ENCODE measurements at places on chromosomes 6 and 20. TPM values are rescaled to one million over a fixed set of nuclear protein-coding genes. Genes with fewer than 3 reads are reported as not detected.
A peak's percentile ranks its signal among the peaks of the same experiment; 100 is the strongest.

DNA sequence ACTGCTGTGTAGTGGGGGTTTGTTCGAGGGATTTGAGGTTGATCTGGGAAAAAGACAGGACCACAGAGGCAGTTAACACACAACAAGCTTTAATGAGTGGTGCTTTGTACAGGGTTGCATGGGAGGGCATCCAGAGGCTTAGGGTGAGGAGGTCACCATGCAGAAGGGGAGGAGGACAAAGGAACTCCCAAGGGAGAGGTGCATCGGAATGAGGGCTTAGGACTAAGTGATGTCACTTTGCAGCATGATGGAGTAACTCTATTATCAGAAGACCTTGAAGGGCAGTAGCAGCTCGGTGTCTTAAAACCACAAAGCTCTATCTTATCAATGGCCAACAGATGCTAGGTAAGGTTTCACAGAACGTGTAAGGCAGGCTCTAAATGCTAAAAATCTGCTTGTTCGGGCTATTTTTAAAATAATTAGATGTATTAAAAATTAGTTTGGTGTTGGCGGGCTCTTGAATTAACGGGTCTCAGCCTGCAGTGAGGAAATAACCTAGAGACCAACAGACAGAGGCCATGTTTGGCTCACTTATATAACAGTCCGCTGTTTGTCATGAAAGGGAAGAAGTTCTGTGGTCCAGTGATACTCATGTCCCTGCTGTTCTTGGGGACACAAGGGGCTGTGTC is 37.9 kb downstream of the MAN1A1 start:
- no peak overlapping the region for H3K27ac ChIP-seq
- H3K4me3 ChIP-seq, result no peak overlapping the region
- H3K4me1 ChIP-seq, result peaks cover 19% of the 10 kb centered on the region
- no peaks in the 10 kb centered on the region for H3K27me3 ChIP-seq

Gene LY6G6C
- not detected for total RNA-seq

Gene MAP7
- total RNA-seq, result 1.8 TPM

GRCh38 chr20:36469973-36470372 is 71.3 kb upstream of the MYL9 start:
- no peaks in the 10 kb centered on the region for H3K27me3 ChIP-seq
- H3K36me3 ChIP-seq, result peaks cover 19% of the 10 kb centered on the region
- peaks cover 76% of the 10 kb centered on the region for H3K4me1 ChIP-seq
- peak overlapping the region; percentile 20 for H3K27ac ChIP-seq
- no peak for DNase-seq

DNA sequence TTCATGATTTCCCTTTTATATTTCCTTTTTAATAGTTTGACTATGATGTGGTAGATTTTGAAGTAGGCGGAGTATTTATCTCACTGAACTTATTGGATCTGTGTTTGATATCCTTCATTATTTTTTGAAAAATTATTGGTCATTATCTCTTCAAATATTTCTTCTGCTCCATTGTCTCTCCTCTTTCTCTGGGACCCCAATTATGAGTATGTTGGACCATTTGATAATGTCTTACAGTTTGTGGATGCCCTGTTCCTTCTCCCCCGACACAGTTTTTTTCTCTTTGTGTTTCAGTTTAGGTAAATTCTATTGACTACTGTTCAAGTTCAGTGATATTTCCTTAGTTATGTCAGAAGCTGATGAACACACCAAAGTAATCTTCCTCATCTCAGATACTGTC is 49.4 kb upstream of the COL10A1 start:
- no peaks in the 10 kb centered on the region for H3K36me3 ChIP-seq
- H3K27me3 ChIP-seq, result no peaks in the 10 kb centered on the region
- no peaks in the 10 kb centered on the region for H3K4me1 ChIP-seq
- H3K4me3 ChIP-seq, result no peak overlapping the region
- DNase-seq, result no peak

GRCh38 chr6:149990661-149991471 is 27.1 kb downstream of the ULBP1 start:
- no peak overlapping the region for H3K27ac ChIP-seq
- peak overlapping the region; percentile 37 for H3K4me3 ChIP-seq
- H3K27me3 ChIP-seq, result peaks cover 98% of the 10 kb centered on the region

DNA sequence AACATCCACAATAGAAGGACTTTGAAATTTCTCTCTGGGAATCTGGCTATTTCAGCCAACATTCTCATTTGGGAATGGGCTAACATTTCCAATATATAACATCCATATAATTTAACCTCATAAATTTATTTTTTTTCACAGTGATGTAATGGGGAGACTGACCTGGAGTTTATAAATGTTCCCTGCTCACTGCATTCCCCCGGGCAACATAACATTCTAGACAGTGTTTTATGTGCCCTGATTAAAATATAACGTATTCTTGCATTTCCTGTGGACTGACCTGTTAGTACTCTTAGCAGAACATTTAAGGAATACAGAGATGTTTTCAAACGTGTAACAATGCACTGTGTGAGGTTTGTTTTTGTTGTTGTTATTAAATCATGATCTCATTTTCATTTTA is 20.9 kb downstream of the TSHZ2 start:
- no peaks in the 10 kb centered on the region for H3K4me1 ChIP-seq
- H3K36me3 ChIP-seq, result no peaks in the 10 kb centered on the region
- H3K27ac ChIP-seq, result no peak overlapping the region
- H3K4me3 ChIP-seq, result no peak overlapping the region
- no peaks in the 10 kb centered on the region for H3K27me3 ChIP-seq

Gene GPR6
- total RNA-seq, result not detected

Gene ENPP3
- total RNA-seq, result under 0.01 TPM

DNA sequence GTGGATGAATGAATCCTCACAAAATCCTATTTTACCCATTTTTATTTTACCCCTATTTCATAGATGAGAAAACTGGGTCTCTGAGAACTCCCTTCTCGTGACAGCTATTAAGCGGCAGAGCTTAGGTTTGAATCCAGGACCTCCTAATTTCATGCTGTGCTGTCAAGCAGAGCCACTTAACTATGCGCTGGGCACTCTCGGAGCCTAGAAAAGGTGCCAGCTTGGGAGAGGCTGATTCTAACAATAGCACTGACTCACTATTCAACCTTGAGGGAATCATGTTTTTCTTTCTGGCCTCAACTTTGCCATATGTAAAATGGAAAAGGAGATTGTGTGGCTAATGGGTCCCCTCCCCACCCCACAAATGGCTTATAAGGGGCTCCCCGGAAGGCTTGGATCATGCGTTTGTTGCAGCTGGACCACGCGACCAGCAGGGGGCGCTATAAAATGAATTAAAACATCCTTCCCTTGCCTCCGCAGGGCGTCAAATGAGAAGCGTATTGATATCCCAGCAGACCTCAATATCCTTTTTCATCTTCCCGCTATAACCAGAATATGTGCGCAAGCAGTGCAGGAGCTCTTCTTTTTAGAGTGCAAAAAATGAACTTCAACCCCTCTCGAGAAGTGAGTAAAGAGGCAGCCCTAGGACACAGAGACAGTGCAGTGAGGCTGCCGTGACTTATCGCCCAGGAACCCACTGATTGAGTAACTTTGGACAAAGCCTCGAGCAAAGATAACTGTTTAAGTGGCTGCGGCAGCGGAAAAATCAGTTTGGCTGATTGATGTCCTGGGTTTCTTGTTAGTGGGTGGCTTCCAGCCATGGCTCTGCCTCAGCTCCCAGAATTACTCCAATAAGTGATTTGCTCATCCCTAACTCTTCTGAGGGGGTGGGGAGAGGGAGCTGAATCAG is 12.8 kb upstream of the PDYN start:
- no peak overlapping the region for H3K27ac ChIP-seq
- peaks cover 11% of the 10 kb centered on the region for H3K27me3 ChIP-seq
- peak; percentile 84 for DNase-seq
- H3K4me1 ChIP-seq, result no peaks in the 10 kb centered on the region
- no peak overlapping the region for H3K4me3 ChIP-seq

DNA sequence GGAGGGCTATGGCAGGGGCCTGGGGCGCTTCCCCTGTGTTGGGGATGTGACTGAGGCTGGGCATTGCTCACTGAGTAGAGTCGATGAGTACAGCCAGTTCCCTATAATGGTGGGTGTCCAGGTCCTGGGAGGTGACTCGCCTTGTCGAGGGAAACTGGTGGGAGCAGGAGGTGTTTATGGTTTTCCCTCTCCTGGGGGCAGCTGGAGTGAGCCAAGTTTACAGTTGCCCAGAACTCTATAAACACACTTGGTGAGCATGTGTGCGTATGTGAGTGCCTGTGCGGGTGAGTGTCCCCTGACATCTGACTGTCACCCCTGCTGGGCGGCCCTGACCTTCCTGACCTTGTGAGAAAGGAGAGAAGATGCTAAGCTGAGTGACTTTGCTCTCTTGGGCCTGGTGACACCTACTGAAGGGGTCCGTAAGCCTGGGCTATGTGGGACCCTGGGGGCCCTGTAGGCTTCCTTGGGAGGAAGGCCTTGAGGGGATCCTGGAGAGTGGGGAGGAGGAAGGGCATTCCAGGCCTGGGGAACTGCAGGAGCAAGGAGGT is 65.9 kb downstream of the VEGFA start:
- peaks cover 27% of the 10 kb centered on the region for H3K4me1 ChIP-seq
- H3K36me3 ChIP-seq, result no peaks in the 10 kb centered on the region
- H3K27ac ChIP-seq, result no peak overlapping the region
- DNase-seq, result no peak

Gene GCNT2
- 0.29 TPM for total RNA-seq

GRCh38 chr6:65450451-65450850 is 256.6 kb downstream of the EYS start:
- no peak overlapping the region for H3K4me3 ChIP-seq
- H3K27me3 ChIP-seq, result no peaks in the 10 kb centered on the region
- no peak for DNase-seq

- H3K27ac ChIP-seq, result no peak overlapping the region
- no peaks in the 10 kb centered on the region for H3K4me1 ChIP-seq
These were observed 67.3 kb upstream of the E2F3 start for GRCh38 chr6:20334334-20334733.

Gene TSBP1
- not detected for total RNA-seq

DNA sequence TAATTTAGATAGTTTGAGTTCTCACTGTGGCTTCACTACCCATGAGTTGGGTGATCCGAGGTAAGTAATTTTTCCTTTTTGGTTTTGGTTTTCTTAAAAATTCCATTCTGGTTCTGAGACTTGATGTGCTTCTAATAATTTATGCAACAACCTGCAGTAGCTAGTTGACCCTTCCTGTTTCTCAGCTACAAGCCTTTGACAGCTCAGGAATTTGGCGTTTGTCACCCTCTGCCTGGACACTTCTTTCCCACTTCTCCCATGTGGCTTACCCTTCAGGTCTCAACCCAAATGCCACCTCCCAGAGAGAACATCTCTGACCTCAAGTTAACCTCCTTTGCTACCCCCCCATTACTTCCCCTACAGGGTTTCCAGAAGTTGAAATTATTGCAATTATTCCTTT is 49.7 kb upstream of the TSHZ2 start:
- H3K36me3 ChIP-seq, result no peaks in the 10 kb centered on the region
- no peaks in the 10 kb centered on the region for H3K27me3 ChIP-seq
- no peaks in the 10 kb centered on the region for H3K4me1 ChIP-seq
- no peak overlapping the region for H3K4me3 ChIP-seq

GRCh38 chr6:169236988-169237387 is 16.7 kb downstream of the THBS2 start:
- H3K36me3 ChIP-seq, result peaks cover 99% of the 10 kb centered on the region
- H3K27me3 ChIP-seq, result no peaks in the 10 kb centered on the region
- H3K4me1 ChIP-seq, result peaks cover 3% of the 10 kb centered on the region
- H3K27ac ChIP-seq, result peak overlapping the region; percentile 33

Gene ECT2L
- total RNA-seq, result under 0.01 TPM

DNA sequence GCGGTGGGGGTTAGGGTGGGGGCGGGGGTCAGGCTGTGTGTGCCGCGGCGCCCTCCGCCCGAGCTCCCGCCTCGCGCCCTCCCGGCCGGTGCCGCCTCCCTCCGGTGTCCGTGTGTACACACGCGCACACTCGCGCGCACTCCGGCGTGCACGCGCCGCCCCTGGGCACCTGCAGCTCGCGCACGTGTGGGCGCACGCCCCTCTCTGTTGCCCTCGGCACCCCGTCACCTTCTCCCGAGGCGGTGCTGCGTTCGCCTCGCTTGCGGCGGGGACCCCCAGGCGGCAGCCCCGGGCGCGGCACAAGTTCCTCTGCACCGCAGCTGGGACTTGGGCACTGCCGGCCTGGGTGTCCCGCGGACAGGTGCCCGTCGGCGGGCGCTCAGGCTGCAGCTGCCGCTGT is 525 bp downstream of the MACROD2 start:
- H3K27me3 ChIP-seq, result no peaks in the 10 kb centered on the region
- H3K27ac ChIP-seq, result no peak overlapping the region
- H3K36me3 ChIP-seq, result no peaks in the 10 kb centered on the region
